ENCODE measurements at places on chromosomes 12 and 14. TPM values are rescaled to one million over a fixed set of nuclear protein-coding genes. Genes with fewer than 3 reads are reported as not detected.

The OTOGL gene
- polyA plus RNA-seq, result 1.4 TPM

The NOXRED1 gene
- 2.9 TPM for polyA plus RNA-seq

The INSM2 gene
- not detected for polyA plus RNA-seq

The KCNK13 gene
- polyA plus RNA-seq, result 0.17 TPM

The FOXM1 gene
- 37.2 TPM for polyA plus RNA-seq

The HAL gene
- polyA plus RNA-seq, result 0.60 TPM

The GLT8D2 gene
- 7.0 TPM for polyA plus RNA-seq

The ERP29 gene
- 165 TPM for polyA plus RNA-seq

The PRICKLE1 gene
- 51.0 TPM for polyA plus RNA-seq

The KRT6C gene
- polyA plus RNA-seq, result not detected

The SSPN gene
- 14.3 TPM for polyA plus RNA-seq

The CLEC2A gene
- polyA plus RNA-seq, result not detected

The SLC25A47 gene
- polyA plus RNA-seq, result not detected

The SLC7A8 gene
- polyA plus RNA-seq, result 82.9 TPM

The VWF gene
- 7.3 TPM for polyA plus RNA-seq

The LRTM2 gene
- polyA plus RNA-seq, result 0.30 TPM

The MYBPC1 gene
- 0.08 TPM for polyA plus RNA-seq

The CD163L1 gene
- polyA plus RNA-seq, result 2.1 TPM

The LTBP2 gene
- polyA plus RNA-seq, result 3.2 TPM

The IL31 gene
- not detected for polyA plus RNA-seq

The PELI2 gene
- 27.5 TPM for polyA plus RNA-seq

The PRB2 gene
- 0.30 TPM for polyA plus RNA-seq

The BDKRB1 gene
- polyA plus RNA-seq, result 1.0 TPM

The PNN gene
- 227 TPM for polyA plus RNA-seq

Measured in renal cortex interstitium (tissue), 15 donors.